ENCODE measurements at places on chromosomes 2 and 18.

GRCh38 chr2:239222312-239222660 is 178.5 kb downstream of the HDAC4 start:
- DNase-seq: no peak

DNA sequence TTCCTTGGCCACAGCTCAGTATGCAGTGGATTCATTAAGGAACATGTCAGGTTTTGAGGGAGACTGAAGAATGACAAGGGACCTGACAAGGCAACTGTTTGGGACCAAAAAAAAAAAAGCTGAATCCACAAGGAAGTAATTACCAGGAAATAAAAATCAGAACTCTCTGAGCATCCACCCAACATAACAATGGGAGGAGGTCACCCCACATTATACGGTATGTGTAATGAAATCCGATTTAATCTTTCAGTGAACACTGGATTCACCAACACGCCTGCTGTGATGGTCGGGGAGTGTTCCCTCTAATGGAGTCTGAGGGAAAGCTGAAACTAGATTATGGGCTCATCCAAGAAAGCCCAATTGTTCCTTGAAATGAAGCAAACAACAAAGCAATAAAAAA is 329.3 kb downstream of the ETAA1 start:
- DNase-seq: no peak

GRCh38 chr2:127104881-127105655 is 1.9 kb downstream of the BIN1 start:
- DNase-seq: no peak

- no peak for DNase-seq
Measured at GRCh38 chr2:186442885-186443284, 43.2 kb upstream of the ZC3H15 start.

DNA sequence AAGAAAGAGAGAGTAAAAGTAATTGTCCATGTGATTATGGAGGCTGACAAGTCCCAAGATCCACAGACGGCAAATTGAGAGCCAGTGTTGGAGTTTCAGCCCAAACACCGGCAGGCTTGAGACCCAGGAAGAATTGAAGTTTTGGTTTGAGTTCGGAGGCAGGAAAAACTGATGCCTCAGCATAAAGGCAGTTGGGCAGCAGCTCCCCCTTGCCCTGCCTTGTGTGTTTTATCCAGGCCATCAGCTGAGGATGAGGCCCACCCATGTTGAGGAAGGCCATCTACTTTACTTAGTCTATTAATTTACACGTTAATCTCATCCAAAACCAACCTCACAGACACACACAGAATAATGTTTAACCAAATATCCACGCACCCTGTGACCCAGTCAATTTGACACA is 64.6 kb upstream of the SERPINE2 start:
- no peak for DNase-seq

GRCh38 chr2:229810786-229811185 is 96.4 kb upstream of the DNER start:
- no peak for DNase-seq

- DNase-seq: no peak
Measured at GRCh38 chr2:1642993-1643619, 101.2 kb downstream of the PXDN start.

DNA sequence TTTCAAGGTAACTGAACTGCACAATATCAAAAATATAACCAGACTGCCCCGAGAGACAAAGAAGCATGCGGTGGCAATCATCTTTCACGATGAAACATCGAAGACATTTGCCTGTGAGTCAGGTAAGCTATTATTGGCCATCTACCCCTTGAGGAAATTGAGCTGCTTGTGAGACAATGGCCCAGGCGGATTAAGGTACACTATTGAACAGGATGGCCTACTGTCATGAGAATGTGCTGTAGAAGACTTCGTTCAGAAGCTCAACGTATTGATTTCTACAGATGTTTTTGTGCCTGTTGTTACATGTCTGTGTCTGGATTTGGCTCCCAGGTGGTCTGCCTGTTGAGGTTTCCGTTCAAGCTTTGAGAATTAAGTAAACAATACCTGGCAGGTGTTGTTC is 198.7 kb downstream of the DOK6 start:
- DNase-seq: no peak

GRCh38 chr2:14480906-14481305 is 151.6 kb upstream of the LRATD1 start:
- no peak for DNase-seq

DNA sequence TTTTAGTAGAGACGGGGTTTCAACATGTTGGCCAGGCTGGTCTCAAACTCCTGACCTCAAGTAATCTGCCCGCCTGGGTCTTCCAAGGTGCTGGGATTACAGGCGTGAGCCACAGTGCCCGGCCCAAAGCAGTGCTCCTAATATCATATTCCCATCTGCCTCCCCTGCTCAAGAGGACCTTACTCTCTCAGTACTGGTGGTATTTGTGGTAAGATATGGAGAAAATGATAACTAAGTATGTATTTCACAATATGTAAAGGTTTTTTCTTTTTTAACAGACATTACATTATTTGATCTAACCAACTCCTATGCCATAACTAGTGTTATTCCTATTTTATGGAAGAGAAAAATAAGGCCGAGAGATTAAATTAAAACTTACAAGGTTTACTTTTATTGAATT is 201.0 kb downstream of the CAMKMT start:
- no peak for DNase-seq

DNA sequence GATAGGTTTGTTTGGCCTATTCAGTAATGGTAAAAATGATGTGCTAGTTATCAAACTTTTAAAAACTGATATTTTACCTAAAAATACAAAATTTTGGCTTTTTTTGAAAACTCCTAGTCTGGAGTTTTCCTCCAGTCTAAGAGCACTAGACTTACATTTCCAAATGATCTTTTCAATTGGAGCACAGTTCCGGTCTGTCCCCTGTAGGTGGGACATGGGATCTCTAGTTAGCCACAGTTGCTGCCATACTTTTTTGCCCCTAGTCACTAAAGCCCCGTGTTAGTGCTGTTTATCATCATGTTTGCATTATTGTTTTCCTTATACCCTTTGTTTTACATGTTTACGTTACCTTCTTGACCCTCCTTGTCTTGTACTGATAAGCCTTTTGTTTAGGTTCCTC is 52.4 kb downstream of the RELCH start:
- no peak for DNase-seq

GRCh38 chr2:230865766-230866755 is 1.3 kb downstream of the ITM2C start:
- peak; percentile 56 for DNase-seq

DNA sequence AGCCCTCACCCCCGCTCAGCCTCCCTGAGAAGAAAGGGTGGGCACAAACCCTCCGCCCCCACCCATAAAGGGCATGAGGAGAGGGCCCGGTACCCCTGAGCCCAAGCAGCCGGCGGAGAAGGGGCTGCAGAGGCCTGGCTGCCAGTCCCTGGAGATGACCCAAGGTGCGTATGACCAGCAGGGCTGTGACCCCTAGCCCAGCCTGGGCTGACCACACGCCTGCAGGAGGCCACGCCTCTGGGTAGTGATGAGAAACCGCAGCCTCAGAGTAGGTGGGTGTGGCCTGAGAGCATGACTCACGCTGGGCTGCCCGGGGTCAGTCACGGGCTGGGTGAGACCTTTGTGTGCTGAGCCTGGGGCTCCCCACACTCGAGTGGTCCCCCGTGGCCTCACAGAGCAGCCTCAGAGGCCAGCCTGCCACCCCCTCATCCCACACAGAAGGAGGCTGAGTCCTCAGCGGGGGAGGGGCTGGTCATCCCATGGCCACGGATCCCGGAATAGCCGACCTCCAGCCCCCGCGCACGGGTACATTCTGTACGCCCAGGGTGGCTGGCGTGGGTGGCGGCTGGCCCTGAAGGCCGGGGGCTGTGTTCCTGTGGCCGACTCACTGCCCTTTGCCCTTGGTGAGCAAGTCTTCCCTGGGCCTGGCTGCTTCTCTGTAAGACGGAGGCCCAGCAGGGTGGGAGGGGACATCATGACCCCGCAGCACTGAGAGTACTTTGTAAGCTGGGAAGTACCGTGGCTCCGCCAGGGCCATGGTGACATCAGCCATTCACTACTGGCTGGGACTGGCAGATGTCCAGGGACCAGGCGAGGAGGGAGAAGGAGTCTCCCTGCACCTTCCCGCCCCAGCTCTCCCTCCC is 110.8 kb upstream of the OTOS start:
- peak; percentile 32 for DNase-seq

GRCh38 chr2:190533175-190533967 is 1.2 kb downstream of the NEMP2 start:
- DNase-seq: no peak

DNA sequence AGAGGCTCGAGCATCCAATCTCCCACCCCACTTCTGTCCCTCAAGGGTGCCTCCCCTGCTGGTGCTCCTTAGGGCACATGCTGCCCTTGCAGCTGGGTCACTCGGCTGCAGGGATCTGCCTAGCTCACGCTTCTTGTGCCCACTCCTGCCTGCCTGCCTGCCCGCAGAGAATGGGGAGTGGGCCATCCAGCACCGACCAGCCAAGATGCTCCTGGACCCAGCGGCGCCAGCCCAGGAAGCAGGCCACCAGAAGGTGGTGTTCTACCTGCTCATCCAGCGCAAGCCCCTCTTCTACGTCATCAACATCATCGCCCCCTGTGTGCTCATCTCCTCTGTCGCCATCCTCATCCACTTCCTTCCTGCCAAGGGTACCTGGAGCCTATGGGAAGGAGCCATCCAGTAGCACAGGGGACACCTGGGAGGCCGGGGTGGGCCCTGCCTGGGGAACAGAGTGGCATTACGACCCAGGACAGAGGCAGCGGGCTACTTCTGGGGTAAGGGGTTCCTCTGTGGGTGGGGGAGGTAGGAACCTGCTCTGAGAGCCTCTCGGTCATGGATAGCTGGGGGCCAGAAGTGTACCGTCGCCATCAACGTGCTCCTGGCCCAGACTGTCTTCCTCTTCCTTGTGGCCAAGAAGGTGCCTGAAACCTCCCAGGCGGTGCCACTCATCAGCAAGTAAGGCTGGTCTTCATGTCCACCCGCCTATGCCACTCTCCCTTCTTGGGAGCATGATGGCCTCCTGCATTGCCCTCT is 3.4 kb downstream of the CHRNG start:
- no peak for DNase-seq

DNA sequence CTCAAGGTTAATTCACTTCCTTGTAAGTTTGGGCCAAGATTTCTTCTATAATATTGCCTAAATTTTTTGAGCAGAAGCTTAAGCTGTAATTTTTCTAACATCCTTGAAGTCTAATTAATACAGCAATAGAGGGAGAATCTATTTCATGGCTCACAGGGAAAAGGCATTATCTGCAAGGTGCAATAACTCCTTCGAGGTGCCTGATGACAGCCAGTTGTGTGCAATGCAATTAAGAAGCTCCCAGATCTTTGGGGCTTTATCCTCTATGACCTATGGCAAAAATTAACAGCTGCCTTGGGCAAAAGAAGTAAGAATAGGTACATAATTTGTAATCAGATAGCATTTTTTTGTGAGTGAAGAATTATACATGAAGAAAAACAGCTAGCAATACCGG is 554.6 kb upstream of the SALL3 start:
- DNase-seq: no peak

DNA sequence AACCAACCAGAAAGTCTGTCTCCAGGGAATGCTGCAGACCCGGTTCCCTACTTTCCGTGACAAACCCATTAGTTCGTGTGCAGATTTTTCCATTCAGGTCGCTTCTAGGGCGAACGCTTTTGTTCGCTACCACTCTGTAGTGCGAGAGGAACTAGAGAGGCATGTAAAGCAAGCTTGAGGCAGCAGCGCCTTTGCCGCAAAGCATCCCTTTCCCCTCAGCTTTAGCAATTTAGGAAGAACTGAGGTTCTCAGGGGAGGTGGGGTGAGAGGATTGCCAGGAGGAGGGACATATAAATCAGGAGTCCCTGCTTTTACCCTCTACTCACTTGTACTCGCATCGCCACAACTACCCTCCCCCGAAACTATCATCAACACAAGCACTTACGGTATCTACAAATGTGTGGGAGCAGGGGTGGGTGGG is 748 bp upstream of the ZNF804A start:
- DNase-seq: peak; percentile 22

- DNase-seq: no peak
Measured at GRCh38 chr2:36168115-36168514, 187.5 kb upstream of the CRIM1 start.

DNA sequence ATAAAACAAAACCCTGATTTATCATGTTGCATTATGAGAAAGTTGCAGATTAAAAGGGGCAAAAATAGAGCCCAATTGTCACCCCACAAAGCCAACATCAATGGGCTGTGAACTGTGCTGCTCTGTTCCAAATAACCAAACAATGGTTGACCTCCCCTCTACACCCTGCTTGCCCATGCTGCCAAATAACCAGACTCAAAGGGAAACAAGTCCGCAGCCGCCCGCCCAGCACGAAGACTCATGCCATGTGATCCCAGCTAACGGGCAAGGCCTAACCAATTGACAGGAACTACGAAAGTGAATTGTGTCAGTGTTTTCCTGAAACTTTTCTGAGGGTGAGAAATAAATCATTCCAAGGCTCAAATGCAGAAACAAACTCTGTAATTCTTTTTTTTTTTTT is 97.9 kb upstream of the RIOK3 start:
- no peak for DNase-seq

- DNase-seq: peak; percentile 25
Measured at GRCh38 chr18:50559752-50560680, at the start of gene MAPK4. TSS of gene MAPK4 (plus strand) at chr18:50560087. CDS start at chr18:50663959, 103,872 bp downstream.

GRCh38 chr2:189258616-189259365 is 79.2 kb upstream of the COL5A2 start:
- DNase-seq: no peak

DNA sequence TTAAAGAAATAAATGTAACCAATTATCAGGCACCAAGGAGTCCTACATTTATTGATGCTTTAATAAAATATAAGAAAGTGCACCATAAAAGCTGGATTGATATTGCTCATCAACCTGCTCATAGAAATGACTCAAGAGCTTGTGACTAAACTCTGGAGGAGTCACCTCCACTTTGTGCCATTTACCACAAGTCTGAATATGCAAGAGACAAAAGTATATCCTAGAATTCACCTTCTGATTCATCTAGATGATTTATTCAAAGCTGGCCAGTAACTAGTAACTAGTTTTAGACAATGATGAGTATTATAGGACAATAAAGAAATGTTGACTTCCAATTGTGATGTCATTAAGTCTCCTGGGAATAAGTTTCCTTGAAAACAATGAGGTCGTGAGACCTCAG is 146.0 kb upstream of the SOX11 start:
- DNase-seq: no peak

GRCh38 chr2:60475123-60475830 is 78.2 kb downstream of the BCL11A start:
- DNase-seq: no peak

- DNase-seq: no peak
Measured at GRCh38 chr2:180202467-180202951, 195.4 kb upstream of the CWC22 start.

GRCh38 chr2:162215162-162215561 is 28.1 kb downstream of the FAP start:
- no peak for DNase-seq

DNA sequence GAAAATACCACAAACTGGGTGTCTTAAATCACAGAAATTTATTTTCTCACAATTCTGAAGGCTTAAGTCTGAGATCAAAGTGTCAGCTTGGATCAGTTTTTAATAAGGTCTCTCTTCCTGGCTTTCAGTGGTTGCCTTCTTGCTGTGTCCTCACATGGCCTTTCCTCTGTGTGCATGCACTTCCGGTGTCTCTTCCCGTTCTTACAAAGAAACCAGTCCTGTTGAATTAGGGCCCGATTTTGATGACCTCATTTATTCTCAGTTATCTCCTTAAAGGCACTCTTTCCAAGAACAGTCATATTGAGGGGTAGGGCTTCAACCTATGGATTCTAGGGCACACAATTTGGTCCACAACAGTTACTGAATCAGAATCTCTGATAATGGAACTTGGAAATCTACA is 5.4 kb upstream of the XIRP2 start:
- DNase-seq: no peak

- no peak for DNase-seq
Measured at GRCh38 chr2:164981217-164981990, 26.1 kb upstream of the SLC38A11 start.

GRCh38 chr2:208929139-208929864 is 494.5 kb upstream of the MAP2 start:
- no peak for DNase-seq

Data from stimulated activated CD8-positive, alpha-beta memory T cell treated with anti-CD3 and anti-CD28 coated beads, Interleukin-4, amount 100 ng/mL, for 48 hours (primary cell).